ENCODE measurements at places on chromosomes 5 and 9. TPM values are rescaled to one million over a fixed set of nuclear protein-coding genes. Genes with fewer than 3 reads are reported as not detected.

- no peak for DNase-seq
These were observed 288.0 kb downstream of the TRIM32 start for GRCh38 chr9:116975126-116975525.

GRCh38 chr5:68289498-68289897 is 73.9 kb downstream of the PIK3R1 start:
- no peak for DNase-seq

DNA sequence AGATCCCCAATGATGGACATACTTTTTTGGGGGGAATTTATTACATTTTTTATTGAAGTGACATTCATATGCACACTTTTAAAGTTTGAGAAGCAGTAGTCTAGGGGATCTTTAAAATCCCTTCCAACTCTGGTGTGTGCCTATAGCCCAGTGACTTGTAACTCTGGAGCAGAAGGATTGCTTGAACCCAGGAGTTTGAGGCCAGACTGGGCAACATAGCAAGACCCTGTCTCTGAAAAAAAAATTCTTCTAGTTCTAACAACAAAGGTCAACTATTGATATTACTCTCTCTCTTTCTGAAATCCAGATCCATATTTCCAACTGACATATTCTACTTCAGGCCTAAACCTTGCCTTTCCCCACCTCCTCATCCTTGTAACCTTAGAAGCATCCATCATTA is 148.2 kb upstream of the SPRY4 start:
- no peak for DNase-seq

Gene FAM221B
- total RNA-seq: not detected

DNA sequence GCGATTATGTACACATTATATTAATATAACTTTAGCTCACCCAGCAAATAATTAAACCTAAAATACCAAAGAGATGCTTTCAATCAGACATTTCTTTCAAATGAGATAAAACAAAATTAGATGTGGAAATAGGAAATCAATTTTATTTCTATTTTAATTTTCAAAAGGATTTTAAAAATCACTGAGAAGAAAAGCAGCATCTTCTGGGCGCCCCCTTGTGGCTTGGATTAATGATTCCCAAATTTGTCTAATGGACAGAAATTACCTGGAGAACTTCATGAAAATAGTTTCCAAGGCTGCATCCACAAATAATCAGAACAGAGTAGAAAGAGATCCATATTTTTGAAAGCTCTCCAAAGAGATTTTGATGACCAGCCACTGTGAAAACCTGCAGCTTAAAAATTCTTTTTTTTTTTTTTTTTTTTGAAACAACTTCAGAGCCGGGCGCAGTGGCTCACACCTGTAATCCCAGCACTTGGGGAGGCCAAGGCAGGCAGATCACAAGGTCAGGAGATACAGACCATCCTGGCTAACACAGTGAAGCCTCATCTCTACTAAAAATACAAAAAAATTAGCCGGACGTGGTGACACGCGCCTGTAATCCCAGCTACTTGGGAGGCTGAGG is 50.9 kb upstream of the CEMIP2 start:
- peak; percentile 54 for DNase-seq

Gene PTGR1
- total RNA-seq: 276 TPM

DNA sequence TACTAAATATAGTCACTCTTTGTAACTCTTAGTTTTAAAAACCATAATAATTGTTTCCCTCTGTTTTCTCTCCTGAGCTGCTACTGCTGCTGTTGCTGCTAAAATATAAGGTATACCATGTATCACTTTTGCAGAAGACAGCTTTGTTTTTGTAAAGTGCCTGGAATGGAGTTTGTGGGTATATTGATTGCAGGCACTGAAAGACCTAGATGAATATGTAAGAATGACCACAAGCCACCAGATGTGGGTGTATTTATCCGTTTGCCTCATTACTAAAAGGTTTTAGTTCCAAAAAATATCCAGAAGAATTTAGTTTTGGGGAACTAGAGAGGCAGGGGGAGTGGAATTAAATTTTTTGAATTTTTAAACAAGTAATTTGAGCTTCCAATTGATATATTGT is 151.1 kb upstream of the CDKN2B start:
- no peak for DNase-seq

Gene CDC20B
- 0.20 TPM for total RNA-seq

DNA sequence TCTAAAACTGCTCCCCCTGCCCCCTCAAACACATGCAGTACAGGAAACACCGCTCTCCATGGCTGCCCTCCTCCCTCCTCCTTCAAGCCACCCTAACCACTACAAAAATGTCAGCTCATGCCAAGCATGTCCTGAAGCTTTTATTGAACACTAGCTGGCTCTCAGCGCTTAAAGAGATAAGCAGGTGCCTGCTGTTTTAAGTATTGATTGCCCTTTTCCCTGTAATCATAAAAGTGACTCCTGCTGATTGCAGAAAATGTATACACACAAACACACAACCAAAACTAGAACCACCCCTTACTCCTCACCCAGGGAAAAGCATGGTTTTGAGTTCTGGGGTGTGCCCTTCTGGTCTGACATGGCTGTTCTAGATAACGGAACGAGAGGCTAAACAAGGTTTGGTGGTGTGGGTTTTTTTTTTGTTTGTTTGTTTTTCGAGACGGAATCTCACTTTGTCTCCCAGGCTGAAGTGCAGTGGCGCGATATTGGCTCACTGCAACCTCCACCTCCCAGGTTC is 3.7 kb upstream of the UCK1 start:
- peak; percentile 34 for DNase-seq

DNA sequence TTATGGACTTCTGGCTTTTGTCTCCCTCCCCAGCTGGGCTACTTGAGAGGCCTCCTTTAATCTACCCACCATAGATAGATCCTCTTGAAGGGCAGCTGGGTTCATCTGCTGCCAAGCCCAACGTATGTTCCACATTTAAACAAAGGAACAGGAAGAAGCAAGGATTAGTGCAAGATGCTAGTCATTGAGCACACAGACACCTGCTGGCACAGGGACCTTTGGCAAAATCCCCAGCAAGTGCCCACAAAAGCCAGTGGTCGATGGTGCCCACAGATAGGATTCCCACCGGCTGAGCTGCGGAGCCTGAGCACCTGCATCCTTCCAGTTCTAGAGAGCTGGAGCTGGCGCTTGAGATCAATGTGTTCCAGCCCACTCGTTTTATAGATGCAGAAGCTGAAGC is 57.7 kb upstream of the SHB start:
- DNase-seq: no peak

Gene APBB3
- total RNA-seq: 46.4 TPM

Gene NCS1
- 50.3 TPM for total RNA-seq

DNA sequence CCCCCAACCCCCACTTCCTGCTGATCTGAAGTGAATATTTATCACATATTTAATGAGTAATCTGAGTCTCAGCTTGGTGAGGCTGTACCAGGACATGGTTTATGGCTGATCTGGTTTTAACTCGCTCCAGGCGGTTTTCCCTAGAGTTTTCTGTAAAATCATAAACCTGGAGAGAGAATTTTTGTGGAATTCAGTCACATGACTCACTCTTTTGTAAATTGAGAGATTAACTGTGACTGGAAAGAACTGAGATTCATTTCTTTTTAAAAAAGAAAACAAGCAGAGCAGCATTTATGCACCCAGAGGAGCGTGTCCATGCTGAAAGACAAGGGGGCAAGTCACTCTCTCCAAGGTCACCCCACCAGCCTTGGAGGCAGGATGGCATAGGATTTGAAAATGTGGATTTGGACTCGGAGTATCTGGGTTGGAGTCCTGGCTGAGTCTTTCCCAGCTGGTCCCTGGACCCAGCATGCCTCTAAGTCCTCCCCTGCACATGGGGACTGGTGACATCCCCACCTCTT is 81.8 kb downstream of the ZNF618 start:
- DNase-seq: peak; percentile 76

- no peak for DNase-seq
These were observed 227.8 kb downstream of the SEMA5A start for GRCh38 chr5:9318031-9318430.

DNA sequence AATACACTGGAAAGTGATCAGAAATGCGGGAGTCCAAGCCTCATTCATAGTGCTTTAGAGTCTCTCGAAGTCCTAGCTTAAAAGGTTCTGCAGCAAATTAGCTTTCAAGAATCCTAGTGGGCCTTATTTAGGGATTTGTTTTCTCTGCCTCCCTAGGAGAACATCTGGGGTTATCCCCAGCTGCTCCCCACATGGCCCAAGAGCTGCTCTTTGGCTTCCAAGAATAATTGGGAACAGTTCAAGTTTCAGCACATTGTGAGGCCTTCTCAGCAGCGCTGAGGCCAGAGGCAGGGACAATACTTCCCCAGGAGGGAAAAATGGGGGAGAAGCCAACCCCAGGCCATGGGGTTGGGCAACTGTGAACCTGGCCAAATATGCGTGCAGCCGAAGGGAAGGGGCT is 108.7 kb downstream of the LIFR start:
- DNase-seq: no peak

DNA sequence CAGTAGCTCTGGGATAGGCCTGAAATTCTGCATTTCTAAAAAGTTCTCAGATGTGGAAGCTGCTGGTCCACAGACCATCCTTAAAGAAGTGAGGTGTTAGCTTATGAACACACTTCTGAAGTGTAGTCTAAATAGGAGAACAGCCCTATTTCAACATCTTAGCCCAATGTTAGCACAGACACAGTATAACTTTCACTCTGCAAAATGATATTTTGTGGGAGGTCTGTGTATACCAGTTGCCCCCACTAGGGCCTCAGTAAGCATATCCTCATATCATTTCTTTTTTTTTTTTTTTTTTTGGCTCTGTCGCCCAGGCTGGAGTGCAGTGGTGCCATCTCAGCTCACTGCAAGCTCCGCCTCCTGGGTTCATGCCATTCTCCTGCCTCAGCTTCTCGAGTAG is 7.5 kb upstream of the HABP4 start:
- no peak for DNase-seq

Gene TEX48
- total RNA-seq: not detected

GRCh38 chr9:112784020-112784785 is 33.6 kb downstream of the SNX30 start:
- DNase-seq: no peak

DNA sequence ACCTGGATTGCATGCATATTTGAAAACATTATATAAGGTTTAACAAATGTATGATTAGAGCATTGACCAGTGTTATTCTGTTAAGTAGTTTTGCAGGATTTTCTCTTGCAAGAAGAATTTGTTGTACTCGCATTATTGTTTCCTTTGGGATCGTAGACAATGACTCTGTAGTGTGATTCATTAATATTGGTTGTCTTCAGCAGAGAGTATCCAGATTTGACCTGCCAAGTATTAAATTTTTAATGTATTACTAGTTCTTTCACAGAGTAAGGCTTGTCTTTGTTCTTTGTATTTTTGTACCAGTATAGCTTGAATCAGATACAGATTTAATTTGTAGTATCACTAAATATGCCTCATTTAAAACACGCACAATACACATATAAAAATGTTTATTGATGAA is 155.0 kb downstream of the PBX3 start:
- DNase-seq: no peak

DNA sequence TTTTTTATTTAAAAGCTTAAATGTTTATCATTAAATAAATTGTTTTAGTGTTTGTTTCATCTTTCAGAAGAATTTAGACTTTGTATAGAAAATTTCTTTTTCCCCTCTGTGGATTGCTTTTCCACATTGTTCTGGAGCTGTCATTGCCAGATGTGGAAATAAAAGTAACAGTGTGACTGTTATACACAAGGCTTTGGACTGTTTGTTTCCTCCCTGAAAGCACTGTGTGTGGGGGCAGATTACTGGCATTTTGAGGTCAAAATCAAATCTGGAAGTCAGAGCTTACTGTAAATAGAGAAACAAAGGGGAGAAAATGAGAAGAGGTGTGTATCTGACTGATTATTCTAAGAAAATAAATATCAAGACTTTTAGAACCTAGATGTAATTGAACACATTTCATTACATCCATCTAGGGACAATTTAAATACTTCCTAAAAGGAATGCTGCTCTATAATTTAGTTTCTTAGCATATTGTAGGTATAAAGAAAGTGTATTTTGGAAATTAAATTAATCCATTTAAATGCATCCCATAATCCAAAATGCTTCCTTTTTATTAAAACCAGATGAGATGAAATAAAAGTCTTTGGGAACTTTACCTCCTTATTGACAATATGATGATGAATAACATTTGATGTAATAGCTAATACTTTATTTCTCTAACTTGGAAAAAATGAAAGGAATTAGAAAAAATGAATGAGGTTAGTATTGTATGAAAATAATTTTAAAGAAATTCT is 51.9 kb downstream of the ERCC6L2 start:
- no peak for DNase-seq

GRCh38 chr5:1065891-1066650 is 45.8 kb downstream of the SLC12A7 start:
- no peak for DNase-seq

- no peak for DNase-seq
These were observed 13.1 kb upstream of the MAP3K1 start for GRCh38 chr5:56802205-56802604.

Gene OSMR
- total RNA-seq: 26.8 TPM

- no peak for DNase-seq
These were observed 12.3 kb upstream of the SUSD1 start for GRCh38 chr9:112187404-112187803.

- no peak for DNase-seq
These were observed 1.3 kb downstream of the RAB14 start for GRCh38 chr9:121200356-121200755.

Gene SREK1
- total RNA-seq: 54.1 TPM

GRCh38 chr5:103037673-103038455 is 82.1 kb downstream of the GIN1 start:
- no peak for DNase-seq

DNA sequence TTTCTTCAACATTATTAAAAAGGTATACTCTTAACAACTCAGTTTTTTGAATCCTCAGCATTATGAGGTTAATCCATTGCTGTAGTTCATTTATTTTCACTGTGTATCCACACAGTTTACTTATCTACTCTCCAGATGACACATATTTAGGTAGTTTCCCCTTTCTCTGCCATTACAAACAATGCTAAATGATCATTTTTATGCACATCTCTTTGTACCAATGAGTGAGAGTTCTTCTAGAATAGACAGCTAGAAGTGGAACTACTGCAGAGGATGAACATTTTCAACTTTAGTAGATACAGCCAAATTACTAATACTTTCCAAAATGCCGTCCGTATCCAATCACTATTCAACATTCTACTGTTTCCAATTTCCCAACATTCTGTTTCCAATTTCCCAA is 11.5 kb downstream of the AFF4 start:
- no peak for DNase-seq

Gene MARVELD2
- 47.1 TPM for total RNA-seq

DNA sequence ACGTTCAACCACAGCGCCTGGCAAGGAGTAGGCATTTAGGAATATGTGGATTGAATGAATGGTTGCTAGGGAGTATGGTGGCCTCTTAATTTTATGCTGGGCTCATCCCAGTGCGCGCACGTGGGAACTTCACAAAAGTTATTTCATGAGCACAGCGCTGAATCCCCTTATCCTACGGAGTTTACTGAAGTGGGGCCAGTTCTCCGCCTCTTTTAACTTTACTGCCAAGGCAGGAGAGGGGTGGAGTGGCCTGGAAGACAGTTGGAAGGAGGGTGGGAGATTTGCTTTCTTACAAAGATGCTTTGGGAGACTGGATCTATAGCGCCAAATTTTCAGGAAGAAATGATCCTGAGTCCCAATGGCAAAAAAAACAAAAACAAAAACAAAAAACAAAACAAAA is 326.5 kb downstream of the SH3GL2 start:
- no peak for DNase-seq
